ENCODE measurements at places on chromosomes 12 and 14.

DNA sequence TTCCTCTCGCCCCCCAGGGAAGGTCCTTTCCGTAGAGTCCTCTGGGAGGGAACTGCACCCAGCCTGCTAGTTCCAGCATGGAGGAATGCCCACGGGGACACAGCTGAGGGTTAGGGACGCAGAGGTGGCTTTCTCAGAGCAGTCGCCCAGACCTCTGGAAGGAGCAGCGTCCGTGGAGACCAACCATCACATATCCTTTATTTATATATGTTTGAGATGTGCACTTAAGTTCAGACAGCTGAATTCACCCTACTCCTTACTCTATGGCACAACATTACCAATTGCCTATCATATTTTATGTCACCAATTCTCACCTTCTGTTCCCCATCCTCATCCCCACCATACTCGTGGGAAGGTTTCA is 305.6 kb upstream of the DIO3 start:
- DNase-seq = no peak

GRCh38 chr12:72543777-72544467 is 271.8 kb downstream of the TRHDE start:
- no peak for DNase-seq

- no peak for DNase-seq
Observed at GRCh38 chr14:102736956-102737355, 40.3 kb upstream of the TRAF3 start.

DNA sequence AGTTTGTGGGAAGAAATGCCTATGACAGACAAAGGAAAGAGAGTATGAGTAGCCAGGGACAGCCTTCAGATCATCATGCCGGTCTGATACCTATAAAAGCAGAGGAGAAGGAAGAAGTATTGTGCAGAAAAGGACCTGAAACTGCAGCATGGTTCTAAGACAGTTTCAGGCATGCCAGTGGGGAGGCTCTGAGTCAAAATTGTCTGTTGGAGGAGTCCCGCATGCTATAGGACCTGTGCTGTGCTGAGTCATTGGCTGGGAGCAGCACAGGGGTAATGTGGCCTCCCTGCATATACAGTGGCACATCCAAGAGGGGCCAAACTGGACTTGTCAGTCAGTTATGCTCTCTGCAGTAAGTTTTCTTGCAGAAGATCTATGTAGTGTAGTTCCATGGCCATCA is 40.7 kb downstream of the NEUROD4 start:
- no peak for DNase-seq

- no peak for DNase-seq
Observed at GRCh38 chr12:96242597-96242996, 48.4 kb downstream of the ELK3 start.

DNA sequence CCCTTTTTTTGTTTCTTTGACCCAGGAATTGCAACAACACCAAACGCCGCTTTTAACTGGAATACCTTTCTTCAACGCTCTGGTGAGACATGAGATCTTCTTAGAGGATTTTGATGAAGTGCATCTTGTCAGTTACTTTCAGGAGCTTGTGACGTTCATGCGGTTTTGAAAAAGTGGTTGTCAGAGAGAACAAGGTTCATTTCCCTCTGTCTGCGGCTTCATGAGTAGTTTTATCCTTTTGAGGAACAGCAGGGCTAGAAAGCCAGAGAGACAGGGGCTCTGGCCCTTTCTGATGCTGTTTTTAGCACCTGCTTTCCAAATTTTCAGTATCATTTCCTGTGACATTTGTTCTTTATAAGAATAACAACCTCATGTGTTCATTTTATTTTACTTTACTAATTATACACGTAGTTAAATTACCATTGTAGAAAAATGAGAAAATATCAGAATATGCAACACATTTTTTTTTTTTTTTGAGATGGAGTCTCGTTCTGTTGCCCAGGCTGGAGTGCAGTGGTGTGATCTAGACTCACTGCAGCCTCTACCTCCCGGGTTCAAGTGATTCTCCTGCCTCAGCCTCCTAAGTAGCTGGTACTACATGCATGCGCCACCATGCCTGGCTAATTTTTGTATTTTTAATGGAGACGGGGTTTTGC is 61.8 kb downstream of the GLT1D1 start:
- no peak for DNase-seq

DNA sequence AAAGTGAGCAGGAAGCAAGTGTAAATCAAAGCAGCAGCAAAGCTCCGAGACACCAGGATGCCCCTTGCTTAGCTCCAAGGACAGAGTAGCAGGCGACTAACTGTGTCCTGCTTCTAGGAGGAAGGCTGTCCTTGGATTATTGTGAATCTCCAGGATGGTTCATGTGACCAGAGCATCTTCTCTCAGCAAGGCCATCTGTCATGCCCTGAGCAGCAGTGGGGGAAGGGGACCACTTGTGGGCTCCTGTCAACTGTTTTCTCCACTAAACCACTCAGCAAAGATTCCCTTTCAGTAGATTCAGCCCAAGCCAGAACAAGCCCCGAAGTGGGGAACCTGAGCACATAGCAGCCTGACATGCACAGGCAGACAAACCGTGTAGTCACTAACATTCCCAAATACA is 19.4 kb downstream of the MAP3K9 start:
- DNase-seq = no peak

GRCh38 chr12:131592972-131593371 is 117.9 kb upstream of the SFSWAP start:
- DNase-seq = no peak

GRCh38 chr14:54394596-54394995 is 2.2 kb upstream of the CDKN3 start:
- no peak for DNase-seq

DNA sequence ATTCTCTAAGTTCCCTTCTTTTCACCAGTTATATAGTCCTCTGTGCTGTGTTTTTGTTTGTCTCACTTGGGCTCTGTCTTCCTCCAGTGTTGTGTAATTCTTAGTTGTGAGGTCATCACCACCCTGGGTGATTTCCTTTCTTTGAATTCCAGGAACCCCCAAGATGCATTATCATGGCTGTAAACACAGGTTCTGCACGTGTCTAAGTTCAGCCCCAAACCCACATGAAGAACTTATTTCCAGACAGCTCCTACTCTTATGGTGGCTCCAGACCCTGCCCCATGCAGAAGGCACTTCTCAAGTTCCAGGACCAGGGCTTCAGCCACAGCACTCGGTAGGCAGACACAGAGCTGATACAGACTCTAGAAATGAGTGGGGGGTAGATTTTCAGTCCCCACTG is 560.5 kb downstream of the BCL11B start:
- DNase-seq = no peak

DNA sequence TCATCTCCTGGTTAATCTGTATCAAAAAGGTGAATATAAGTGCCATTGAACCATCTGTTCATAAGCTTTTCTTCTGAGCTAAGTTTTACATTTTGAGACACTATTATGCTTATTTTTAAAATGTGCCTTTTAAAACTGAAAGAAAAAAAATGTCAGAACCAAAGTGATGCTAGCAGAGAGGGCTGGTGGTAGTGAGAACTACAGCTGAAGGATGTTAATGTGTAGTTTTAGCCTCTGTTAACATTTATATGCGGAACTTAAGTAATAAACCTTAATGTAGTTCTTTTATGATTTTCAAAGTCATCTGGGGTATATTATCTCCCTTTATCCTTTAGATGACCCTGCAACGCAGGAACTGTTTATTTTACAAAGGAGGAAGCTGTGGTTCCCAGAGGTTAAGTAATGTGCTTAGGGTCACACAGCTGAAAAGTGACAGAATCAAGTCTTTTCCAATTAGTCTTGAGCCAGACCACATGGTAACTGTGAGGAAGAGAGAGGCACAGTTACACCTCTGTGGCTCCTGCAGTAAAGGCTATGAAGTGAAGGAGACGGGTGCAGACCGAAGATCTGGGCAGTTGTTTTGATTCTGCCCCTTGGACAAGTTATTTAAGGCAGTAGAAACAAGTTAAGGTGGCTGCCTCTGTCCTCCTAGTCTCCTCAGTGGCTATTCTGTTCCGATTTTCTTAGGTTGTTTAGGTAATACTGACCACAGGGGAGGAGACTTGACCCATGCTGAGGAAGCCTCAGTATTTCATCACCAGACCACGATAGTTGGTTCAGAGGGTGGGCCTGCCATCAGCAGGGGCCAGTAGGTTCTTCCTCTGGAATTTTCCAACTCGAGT is 23.9 kb downstream of the GNG2 start:
- DNase-seq = peak; percentile 49

DNA sequence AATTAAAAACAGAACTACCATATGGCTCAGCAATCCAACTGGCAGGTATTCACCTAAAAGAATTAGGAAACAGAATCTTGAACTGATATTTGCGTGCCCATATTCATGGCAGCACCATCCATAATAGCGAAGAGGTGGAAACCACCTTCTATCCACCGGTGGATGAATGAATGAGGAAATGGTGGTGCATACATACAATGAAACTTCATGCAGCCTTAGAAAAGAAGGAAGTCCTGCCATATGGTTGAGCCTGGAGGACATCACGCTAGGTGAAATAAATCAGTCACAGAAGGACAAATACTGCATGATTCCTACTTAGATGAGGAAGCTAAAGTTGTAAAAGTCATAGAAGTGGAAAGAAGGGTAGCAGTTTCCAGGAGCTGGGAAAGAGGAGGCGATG is 6.6 kb downstream of the TCL1A start:
- no peak for DNase-seq

DNA sequence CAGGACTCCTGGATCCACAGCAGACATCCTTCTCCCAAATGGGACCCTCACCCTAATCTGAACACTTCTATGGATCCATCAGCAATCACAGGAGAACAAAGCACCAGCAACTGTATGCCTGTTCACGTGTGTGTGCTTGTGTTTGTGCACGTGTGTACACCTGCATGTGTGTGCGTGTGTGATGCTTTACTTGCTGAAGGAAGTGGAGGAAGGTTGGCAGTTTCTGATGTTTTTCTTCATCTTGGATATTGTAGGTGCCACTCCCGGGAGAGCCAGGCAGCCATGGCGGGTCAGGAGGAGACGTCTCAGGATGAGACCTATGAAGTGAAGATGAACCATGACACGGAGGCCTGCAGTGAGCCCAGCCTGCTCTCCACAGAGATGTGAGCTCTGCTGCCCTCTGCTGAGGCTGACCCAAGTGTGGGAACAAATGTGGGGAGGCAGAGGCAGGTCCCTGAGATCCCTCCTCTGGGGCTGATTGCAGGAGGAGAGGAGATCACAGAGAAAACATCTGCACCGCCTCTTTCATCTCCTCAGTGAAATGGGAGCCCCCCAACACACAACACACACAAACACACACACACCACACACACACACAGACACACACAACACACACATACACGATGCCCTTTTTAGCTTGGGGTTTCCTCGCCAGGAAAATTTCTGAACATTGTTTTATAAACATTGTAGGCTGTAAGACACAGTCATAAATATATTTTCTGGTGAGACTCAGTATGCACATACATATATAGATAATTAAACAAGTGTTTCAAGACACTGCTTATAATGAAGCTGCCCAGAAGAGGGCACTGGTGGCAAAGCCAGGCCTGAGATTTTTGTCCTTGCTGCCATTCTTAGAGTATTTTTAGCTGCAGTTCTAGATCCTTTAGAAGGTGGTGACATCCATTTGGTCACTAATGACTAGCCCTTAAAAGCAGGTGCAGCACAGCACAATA is 112.2 kb upstream of the FKBP4 start:
- DNase-seq = peak; percentile 38

DNA sequence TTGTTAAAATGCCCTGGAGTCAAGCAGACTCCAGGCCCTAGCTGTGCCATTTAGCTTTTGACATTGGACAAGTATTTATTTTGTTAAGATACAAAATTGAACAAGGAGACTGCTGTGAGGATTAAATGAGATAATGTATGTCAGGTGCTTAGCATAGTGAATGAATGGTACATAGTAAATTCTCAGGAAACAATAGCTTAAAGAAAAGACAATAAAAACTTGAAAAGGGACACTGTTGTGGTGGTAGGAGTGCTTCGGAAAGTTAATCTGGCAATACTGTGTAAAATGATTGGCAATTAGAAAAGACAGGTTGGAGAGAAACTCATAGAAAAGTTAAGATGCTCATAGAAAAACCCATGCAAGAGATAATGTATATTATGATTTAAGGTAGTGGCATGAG is 19.7 kb downstream of the PALS1 start:
- no peak for DNase-seq

DNA sequence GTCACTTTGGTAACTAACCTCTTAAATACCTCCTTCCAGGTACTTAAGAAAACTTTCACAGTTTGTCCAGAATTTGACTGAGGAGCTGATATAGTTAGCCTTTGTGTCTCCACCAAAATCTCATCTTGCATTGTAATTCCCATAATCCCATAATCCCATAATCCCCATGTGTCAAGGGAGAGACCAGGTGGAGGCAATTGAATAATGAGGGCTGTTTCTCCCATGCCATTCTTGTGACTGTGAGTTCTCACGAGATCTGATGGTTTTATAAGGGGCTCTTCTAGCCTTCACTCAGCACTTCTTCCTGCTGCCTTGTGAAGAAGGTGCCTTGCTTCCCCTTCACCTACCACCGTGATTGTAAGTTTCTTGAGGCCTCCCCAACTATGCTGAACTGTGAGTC is 7.8 kb upstream of the NOVA1 start:
- DNase-seq = no peak

- no peak for DNase-seq
Observed at GRCh38 chr14:86055512-86056075, 525.6 kb downstream of the FLRT2 start.

GRCh38 chr12:132393991-132394949 is 64.9 kb upstream of the GALNT9 start:
- DNase-seq = no peak

- no peak for DNase-seq
Observed at GRCh38 chr14:23869078-23869719, 84.4 kb upstream of the DHRS4 start.

DNA sequence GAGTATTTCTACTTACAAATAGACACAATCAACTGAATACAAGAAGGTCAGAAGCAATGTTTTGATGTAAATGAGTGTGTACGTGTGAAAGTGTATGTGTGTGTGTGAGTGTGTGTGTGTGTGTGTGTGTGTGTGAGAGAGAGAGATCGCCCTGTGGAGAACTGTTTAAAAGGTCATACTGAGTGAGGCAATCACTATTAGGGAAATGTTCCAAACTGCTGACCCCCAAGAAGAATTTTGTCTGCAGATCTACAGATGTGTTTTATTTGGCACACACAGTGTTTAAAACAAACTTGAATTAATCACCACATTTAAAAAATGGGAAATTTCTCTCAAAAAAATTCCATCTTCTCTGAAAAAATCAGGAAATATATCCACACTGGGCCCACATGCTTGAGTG is 1069.1 kb downstream of the SLC6A15 start:
- no peak for DNase-seq
